ENCODE measurements at places on chromosomes 3 and 15.

DNA sequence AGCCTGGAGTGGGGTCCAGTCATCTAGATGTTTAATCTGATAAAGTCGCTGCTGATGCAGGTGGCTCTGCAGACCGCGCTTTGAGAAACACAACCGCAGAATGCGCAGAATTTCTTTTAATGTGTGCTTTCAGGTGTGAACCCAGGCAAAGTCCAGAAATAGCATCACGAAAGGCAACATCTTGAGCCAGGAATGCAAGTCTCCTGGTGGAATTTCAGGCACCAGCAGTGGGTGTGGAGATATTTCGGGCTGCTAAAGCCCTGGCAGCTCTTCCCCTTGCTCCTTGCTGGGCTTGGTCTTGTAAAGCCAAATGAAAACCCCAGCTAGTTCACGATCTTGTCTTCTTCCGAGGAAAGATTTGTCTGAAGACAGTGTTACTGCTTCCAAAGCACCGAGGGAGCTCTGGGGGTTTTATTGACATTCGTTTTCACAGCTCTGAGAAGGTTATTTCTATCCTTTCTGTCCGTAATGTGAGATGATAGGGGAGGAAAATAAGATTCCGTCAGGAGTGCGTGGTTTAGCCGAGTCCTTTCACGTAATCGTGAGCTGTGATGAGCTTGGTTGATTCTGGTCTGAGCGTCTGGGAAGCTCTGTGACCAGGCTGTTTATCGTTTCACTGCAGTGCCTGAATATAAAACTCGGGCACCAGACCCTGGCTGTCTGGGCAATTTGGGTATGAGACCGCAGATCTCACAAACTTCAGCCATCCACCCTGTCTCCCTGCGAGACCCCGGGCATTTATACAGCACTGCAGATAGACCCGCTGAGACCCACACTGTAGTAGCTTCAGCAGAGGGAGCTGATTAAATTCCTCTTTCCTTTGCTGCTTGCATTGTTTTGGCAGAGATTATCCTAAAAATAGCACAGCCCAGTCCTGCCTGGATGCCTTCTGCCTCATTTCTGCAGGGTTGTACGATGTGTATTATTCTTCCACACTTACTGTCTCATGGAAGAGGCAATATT lies 67.0 kb upstream of the SLC25A26 start:
- DNase-seq: no peak

- DNase-seq: no peak
These were observed 468.1 kb downstream of the SHQ1 start for GRCh38 chr3:72380193-72380592.

DNA sequence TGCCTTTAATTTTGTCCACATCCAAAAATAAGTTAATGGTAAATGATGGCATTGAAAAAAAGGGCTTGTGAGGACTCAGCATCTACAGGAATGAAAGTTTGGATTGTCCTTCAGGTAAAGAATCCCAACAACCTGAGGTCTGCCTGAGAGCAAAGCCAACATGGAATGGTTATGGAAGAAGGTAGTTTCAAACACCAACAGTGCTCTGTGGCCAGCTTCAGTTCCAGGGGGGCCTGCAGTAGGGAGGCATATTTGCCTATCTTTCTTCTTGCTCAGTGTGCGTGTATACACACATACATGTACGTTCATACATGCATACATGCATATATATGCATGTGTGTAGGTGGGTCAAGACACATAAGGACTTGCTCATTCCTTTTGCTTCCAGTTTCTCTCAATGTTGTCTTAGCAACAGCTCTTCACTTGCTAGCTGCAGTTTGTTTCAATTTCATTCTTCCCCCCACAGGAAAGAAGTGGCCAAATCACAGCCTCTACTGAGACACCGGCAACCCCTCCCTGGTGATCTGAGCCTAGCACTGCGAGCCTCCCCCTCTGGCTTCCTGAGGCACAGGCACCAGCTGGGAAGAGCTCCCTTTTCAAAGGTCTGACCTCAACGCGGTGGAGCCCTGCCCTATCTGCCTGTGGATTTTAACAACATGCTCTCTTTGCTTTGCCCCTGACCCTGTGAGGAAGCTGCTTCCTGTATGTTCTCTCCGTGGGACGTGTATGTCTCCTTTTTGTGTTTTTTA lies 146.2 kb downstream of the KLF13 start:
- DNase-seq: no peak

GRCh38 chr15:50181969-50182218 lies at the start of gene SLC27A2:
Gene SLC27A2, plus strand, starts transcription at chr15:50182196. Its CDS starts 232 bp downstream, at chr15:50182428.
- DNase-seq: no peak

Measured in stimulated activated CD8-positive, alpha-beta memory T cell treated with anti-CD3 and anti-CD28 coated beads, Interleukin-4, amount 100 ng/mL, for 1 hour (primary cell).